Heart left ventricle (tissue), 16 donors: ENCODE measurements at places on chromosomes 1 and 21. TPM values are rescaled to one million over a fixed set of nuclear protein-coding genes. Genes with fewer than 3 reads are reported as not detected.

GRCh38 chr1:39755965-39756659, 15.0 kb downstream of the OXCT2 start:
- DNase-seq = no peak

ZNF669 gene
- 1.5 TPM for total RNA-seq

- DNase-seq = no peak
Measured at GRCh38 chr1:157585984-157586383, 11.9 kb downstream of the FCRL4 start.

RNU1-3 gene
- 3,776 TPM for total RNA-seq

DNA sequence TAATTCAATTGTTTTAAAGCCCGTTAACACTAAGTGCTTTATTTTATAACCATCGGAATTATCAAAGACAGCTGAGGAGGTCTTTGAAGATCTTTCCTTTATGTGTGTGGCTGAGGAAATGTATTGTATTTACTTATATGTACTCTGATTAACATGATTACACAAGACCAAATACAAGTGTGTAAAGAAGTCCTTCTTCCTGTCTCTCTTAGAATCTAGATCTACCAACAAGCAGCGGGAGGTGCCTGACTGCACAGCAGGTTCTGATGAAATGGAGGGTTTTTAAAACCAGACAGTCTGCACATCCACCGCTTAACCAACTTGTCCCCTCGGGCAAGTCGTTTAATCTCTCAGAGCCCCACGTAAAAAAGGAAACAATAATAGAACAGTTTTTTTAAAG, 240.5 kb upstream of the MAP1LC3C start:
- no peak for DNase-seq

DNA sequence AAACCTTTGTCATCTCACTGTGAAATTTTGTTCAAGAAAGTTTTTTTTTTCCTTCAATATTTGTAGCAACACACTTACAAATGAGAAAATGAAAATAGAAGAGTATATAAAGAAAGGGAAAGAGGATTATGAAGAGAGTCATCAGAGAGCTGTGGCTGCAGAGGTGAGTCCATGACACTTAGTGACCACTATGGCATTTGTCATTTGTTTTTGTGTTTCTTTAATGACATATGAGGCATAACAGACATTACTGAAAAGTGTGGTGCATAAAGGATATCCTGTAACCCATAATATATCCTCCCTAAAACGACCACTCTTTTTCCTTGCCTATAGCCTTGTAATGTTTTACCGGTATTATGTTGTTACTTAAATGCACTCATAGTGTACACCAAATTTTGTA, 80.2 kb downstream of the VPS26C start:
- DNase-seq = no peak

- no peak for DNase-seq
Measured at GRCh38 chr1:206725109-206725963, 40.6 kb downstream of the MAPKAPK2 start.

DNA sequence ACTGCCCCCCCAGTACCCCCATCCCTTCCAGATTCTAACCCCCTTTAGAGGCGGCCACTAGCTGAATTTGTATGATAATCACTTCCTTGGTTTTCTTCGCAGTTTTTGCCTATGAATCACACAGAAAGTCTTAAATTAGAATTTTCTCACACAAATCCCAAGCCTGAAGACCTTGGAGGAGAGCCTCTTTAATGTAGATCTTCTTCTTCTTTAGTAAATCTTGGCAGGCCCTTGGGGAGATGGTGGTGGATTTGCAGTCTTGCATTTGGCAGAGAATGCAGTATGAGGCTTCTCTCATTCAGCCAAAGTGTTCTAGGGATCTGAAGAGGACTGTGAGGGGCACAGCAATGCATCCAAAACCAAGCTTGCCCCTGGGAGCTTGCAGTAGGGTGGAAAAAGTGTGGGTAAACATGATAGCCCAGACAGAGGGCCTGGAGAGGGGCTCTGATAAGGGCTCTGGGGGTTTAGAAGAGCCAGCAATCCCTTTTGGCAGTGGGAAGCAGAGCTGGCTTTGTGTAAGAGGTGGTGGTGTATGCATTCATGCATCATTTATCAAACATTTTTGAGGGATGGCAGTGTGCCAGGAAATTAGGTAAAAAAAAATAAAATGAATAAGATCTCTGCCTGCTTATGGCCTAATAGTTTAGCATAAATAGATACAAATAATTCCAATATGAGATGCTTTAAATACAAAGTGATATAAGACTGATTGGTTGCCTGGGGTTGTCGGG, 7.7 kb upstream of the CDC42 start:
- no peak for DNase-seq
